Psoas muscle (tissue), 8 donors: ENCODE measurements at places on chromosomes 2 and 18. TPM values are rescaled to one million over a fixed set of nuclear protein-coding genes. Genes with fewer than 3 reads are reported as not detected.

DNA sequence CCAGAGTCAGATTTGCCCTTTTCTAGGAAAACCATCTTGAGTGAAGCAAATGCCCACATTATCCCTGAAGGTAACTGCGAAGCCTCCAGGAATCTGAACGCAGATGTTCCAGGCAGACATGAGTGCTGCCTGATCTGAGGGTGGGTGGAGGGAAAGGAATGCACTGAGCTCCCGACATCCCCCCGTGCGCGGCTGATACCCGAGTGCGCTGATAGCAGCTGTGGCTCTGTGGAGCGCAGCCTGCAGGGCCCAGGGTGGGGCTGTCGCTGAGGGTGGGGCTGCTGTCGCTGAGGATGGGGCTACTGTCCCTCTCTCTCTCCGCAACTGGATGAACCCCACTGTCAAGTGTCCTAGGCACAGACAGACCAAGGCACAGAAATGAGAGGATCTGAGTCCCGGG, 82.4 kb downstream of the GFPT1 start:
- no peaks in the 10 kb centered on the region for H3K36me3 ChIP-seq
- no peak overlapping the region for H3K4me3 ChIP-seq
- H3K27me3 ChIP-seq = peaks cover 4% of the 10 kb centered on the region
- H3K27ac ChIP-seq = no peak overlapping the region
- no peak for DNase-seq
- H3K4me1 ChIP-seq = peaks cover 20% of the 10 kb centered on the region

GRCh38 chr2:31770741-31771140, 190.0 kb upstream of the SRD5A2 start:
- no peaks in the 10 kb centered on the region for H3K27me3 ChIP-seq
- H3K4me3 ChIP-seq = no peak overlapping the region
- no peaks in the 10 kb centered on the region for H3K36me3 ChIP-seq
- H3K4me1 ChIP-seq = no peaks in the 10 kb centered on the region

Gene PROKR1
- total RNA-seq = not detected

- H3K27me3 ChIP-seq = no peaks in the 10 kb centered on the region
- H3K4me3 ChIP-seq = no peak overlapping the region
- peak overlapping the region; percentile 71 for H3K27ac ChIP-seq
- H3K4me1 ChIP-seq = peaks cover 61% of the 10 kb centered on the region
- no peak for DNase-seq
- H3K36me3 ChIP-seq = no peaks in the 10 kb centered on the region
These were observed 39.4 kb downstream of the SCTR start for GRCh38 chr2:119484834-119485233.

DNA sequence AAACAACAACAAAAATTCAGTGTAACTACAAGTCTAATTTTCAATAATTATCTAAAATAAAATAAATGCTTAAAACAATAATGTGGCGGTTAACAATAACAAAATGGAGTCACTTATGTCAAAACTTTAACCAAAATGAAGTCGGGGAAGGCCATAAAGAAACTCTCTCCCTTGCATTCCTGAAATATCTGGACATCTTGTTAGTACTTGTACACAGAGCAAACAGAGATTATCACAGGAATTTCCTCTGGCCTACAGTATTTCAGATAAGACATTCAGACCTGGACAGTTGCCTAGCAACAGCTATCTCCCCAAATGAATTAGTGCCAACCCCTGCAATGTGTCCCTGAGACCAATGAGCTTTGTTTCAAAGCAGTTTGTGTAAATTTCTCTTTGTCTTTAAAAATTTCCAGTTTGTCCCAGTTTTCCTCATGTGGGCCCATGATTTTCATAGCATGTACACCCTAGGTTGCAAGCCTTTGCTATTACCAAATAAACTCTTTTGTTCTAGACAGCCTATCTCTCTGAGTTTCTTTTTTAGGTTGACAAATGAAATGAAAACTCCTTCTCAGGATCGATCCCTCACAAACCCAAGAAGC, 68.6 kb downstream of the EXOC6B start:
- no peak for DNase-seq
- H3K27me3 ChIP-seq = no peaks in the 10 kb centered on the region
- H3K27ac ChIP-seq = no peak overlapping the region
- H3K4me1 ChIP-seq = peaks cover 4% of the 10 kb centered on the region
- H3K36me3 ChIP-seq = no peaks in the 10 kb centered on the region

Gene NPHP1
- 10.3 TPM for total RNA-seq

Gene CHRNG
- 6.9 TPM for total RNA-seq

DNA sequence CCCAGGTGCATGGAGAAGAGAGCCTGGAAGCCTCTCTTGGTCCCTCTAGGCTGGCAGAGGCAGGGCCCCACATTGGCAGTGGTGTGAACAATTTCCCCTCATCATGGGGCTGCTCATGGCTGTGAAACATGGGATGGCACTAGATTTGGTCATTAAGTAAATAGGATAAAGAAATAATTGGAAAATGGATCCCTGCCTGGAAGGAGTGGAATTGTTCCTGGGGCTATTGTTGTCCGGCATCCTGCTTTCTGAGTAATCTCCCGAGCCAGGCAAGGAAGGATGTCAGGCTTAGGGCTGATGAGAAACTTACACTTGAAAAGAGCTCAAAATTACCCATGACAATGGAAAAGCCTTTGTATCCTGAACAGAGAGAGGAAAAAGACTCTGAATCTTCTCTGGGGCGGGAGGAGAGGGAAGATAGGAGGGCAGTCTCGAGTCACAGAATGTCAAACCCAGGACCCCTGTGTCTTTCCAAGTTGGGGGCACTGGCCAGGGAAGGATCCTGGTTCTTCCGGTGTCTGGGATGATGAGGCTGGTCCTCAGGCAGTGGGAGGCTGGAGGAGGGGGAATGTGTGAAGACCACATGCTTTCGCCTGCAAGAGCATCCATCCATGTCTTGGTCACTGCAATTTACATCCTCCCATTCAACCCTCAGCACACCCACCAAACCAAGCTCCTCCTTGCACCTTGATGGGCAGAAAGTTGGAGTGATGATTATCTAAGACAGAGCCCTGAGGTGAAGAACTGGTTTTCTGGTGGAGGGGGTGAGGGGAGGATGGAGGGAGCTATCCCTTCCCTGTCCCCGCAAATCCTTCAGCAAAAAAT, 27.1 kb upstream of the STEAP3 start:
- H3K36me3 ChIP-seq = no peaks in the 10 kb centered on the region
- no peak for DNase-seq
- no peaks in the 10 kb centered on the region for H3K4me1 ChIP-seq
